ENCODE measurements at places on chromosomes 11 and 22. TPM values are rescaled to one million over a fixed set of nuclear protein-coding genes. Genes with fewer than 3 reads are reported as not detected.

DNA sequence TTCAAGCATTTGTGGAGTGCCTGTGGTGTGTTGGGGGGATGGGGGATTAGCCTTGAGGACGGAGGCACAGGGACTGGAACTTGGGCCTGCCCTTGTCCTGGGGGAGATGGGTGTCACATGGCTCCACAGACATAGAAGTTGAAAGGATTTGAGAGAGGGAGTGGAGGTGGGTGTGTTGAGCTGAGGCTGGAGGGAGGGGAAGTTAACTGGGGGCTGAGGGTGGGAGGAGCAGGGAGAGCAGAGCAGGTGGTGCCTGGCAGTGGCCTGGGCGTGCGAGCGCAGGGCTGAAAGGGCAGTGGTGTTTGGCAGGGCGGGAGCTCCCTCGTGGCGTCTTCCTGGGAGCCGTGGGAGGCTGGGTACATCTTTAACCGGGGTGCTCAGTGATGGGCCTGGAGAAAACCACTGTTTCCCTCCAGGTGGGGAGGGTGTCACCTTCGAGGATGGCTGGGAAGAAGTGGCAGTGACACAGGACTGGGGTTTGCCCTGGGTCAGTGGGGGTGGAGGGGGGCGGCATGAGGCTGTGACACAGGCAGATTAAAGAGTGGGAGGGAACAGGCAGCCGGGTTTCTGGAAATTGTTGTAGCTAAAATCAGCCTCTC, 45.5 kb downstream of the AP2A2 start:
- H3K36me3 ChIP-seq, result peaks cover 7% of the 10 kb centered on the region
- H3K4me1 ChIP-seq, result peaks cover 27% of the 10 kb centered on the region
- H3K4me3 ChIP-seq, result no peak overlapping the region
- H3K27me3 ChIP-seq, result no peaks in the 10 kb centered on the region
- H3K27ac ChIP-seq, result peak overlapping the region; percentile 68
- DNase-seq, result no peak

MS4A12 gene
- total RNA-seq, result not detected

DNA sequence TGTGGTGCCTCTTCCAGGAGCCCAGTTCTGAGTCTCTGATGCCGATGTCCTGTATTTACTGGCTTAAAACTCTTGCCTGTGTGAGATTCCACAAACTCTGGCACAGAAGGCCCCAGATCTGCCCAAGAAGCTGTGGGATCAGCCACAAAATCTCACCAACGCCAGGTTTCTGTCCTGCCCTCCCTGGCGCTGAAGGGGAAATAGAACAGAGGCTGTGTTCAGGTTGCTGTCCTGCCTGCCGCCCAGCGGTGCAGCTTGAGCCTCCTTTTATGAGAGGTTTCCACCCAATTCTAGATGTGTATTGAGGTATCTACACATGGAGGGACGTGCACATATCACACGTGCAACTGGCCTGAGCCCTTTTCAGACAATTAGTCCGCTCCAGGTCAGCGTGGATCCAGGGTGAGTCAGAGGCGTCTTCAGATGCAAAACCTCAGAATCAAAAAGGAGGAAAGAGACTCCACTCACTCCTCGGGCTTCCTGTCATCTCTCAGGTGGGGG, 2.2 kb downstream of the TMEM80 start:
- H3K27me3 ChIP-seq, result no peaks in the 10 kb centered on the region
- H3K4me1 ChIP-seq, result peaks cover 35% of the 10 kb centered on the region
- H3K4me3 ChIP-seq, result peak overlapping the region; percentile 6
- peaks cover 8% of the 10 kb centered on the region for H3K36me3 ChIP-seq
- DNase-seq, result no peak
- peak overlapping the region; percentile 92 for H3K27ac ChIP-seq

RDX gene
- 35.6 TPM for total RNA-seq

DNA sequence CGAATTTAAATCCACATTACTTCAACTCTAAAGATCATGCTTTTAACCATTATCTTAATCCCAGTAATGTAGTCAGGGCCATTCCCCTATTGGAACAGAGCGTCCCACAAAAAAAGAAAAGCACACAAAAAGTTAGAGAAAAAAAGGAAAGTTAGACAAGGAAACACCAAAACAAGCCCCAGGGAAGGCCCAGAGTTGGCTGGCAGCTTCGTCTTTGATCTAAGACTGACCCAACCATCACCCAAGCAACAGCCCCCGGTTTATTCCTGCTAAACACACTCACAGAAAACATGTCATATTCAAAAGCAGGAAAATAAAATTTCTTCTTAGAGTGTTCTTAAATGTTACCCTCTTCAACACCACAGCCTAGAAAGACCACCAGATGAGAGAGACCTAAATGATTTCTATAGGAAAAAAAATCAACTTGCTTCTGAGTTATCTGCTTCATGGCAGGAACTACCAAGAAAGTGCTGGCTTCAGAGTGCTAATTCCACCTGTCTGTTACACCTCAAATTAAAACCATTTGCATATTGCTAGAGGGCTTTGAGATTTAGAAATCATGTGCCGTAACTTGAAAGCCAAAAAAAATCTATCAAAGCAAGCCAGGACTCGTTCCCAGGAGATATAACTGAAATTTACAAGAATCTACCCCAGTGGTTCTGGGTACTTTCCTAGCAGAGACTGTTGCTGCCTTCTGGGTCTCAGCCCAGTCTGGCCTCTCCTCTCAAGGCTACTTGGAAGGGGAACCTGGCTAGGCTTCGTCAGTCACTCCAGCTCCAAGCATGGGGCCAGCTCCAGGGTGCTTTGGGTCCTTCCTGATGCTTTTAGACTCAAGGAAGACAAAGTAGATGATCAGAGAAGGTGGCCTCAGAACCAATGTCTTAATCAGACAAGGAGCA, 31.2 kb downstream of the POU2AF3 start:
- H3K27ac ChIP-seq, result no peak overlapping the region
- H3K4me1 ChIP-seq, result peaks cover 1% of the 10 kb centered on the region
- H3K36me3 ChIP-seq, result no peaks in the 10 kb centered on the region

GRCh38 chr11:132028380-132029240, 658.2 kb downstream of the NTM start:
- H3K4me1 ChIP-seq, result no peaks in the 10 kb centered on the region
- no peaks in the 10 kb centered on the region for H3K27me3 ChIP-seq
- no peaks in the 10 kb centered on the region for H3K36me3 ChIP-seq
- DNase-seq, result peak; percentile 2
- no peak overlapping the region for H3K27ac ChIP-seq

GRCh38 chr11:16154715-16155396, 201.5 kb downstream of the SOX6 start:
- DNase-seq, result no peak
- H3K4me1 ChIP-seq, result no peaks in the 10 kb centered on the region
- no peak overlapping the region for H3K4me3 ChIP-seq
- H3K27me3 ChIP-seq, result no peaks in the 10 kb centered on the region

DNA sequence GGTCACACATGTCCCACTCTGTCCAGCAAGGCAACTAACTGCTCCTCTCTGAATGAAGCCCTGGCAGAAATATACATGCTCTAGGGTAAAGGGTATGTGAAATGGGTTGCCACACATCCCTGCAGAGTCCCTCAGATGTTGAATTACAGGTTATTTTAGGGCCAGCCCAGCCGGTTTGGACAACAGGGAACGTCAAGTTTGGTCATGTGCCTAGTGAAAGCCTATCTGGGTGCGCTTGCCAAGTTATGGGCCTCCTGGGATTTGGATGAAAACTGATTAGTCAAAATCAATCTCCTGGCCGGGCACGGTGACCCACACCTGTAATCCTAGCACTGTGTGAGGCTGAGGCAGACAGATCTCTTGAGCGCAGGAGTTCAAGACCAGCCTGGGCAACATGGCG, 10.4 kb downstream of the AP1B1 start:
- DNase-seq, result no peak
- H3K36me3 ChIP-seq, result peaks cover 30% of the 10 kb centered on the region
- no peak overlapping the region for H3K4me3 ChIP-seq
- H3K4me1 ChIP-seq, result peaks cover 23% of the 10 kb centered on the region

GRCh38 chr11:83092488-83093384, 21.0 kb upstream of the RAB30 start:
- no peaks in the 10 kb centered on the region for H3K36me3 ChIP-seq
- no peak overlapping the region for H3K4me3 ChIP-seq
- no peak overlapping the region for H3K27ac ChIP-seq
- no peaks in the 10 kb centered on the region for H3K27me3 ChIP-seq
- DNase-seq, result no peak

GRCh38 chr11:86559311-86559945, 113.0 kb downstream of the ME3 start:
- H3K4me1 ChIP-seq, result peaks cover 2% of the 10 kb centered on the region
- no peaks in the 10 kb centered on the region for H3K27me3 ChIP-seq
- H3K36me3 ChIP-seq, result peaks cover 1% of the 10 kb centered on the region
- H3K4me3 ChIP-seq, result no peak overlapping the region

TRABD gene
- 77.8 TPM for total RNA-seq

- peak; percentile 46 for DNase-seq
- no peak overlapping the region for H3K4me3 ChIP-seq
- H3K27ac ChIP-seq, result no peak overlapping the region
- peaks cover 20% of the 10 kb centered on the region for H3K4me1 ChIP-seq
- H3K36me3 ChIP-seq, result peaks cover 20% of the 10 kb centered on the region
- H3K27me3 ChIP-seq, result no peaks in the 10 kb centered on the region
These were observed 100.2 kb upstream of the GAL start for GRCh38 chr11:68584097-68584496.

- peaks cover 9% of the 10 kb centered on the region for H3K27me3 ChIP-seq
- DNase-seq, result no peak
- H3K4me3 ChIP-seq, result peak overlapping the region; percentile 100
These were observed 2.2 kb downstream of the SLC3A2 start for GRCh38 chr11:62882788-62883501.

DNA sequence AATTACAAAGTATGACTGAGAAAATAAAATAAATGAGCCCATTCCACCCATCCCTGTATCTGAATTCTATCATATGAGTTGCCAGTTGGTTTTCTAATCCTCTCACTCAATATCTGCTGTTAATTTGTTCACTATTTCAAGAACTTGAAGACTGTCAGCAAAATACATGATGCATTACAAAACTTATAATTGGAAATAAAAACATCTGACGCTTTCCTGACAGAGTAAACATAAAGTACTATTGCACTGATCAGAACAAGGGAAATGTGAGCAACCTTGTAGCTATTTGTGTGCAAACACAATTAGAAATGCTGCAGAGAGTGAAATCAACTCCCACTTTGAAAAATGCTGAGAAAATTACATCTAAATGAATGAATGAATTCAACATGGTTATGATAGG, 97.1 kb downstream of the MPPED2 start:
- peaks cover 7% of the 10 kb centered on the region for H3K27me3 ChIP-seq
- DNase-seq, result no peak
- H3K36me3 ChIP-seq, result no peaks in the 10 kb centered on the region
- no peak overlapping the region for H3K27ac ChIP-seq
- H3K4me3 ChIP-seq, result no peak overlapping the region

- DNase-seq, result no peak
- peaks cover 9% of the 10 kb centered on the region for H3K4me1 ChIP-seq
- H3K36me3 ChIP-seq, result peaks cover 9% of the 10 kb centered on the region
- no peaks in the 10 kb centered on the region for H3K27me3 ChIP-seq
- no peak overlapping the region for H3K27ac ChIP-seq
These were observed 3.0 kb upstream of the RRP7A start for GRCh38 chr22:42522546-42522945.

GRCh38 chr11:16790486-16791190, 52.2 kb downstream of the C11orf58 start:
- H3K4me3 ChIP-seq, result no peak overlapping the region
- no peaks in the 10 kb centered on the region for H3K27me3 ChIP-seq
- no peaks in the 10 kb centered on the region for H3K36me3 ChIP-seq
- peaks cover 15% of the 10 kb centered on the region for H3K4me1 ChIP-seq
- no peak overlapping the region for H3K27ac ChIP-seq

- no peak for DNase-seq
- no peak overlapping the region for H3K4me3 ChIP-seq
- no peak overlapping the region for H3K27ac ChIP-seq
- H3K4me1 ChIP-seq, result no peaks in the 10 kb centered on the region
These were observed 356.0 kb upstream of the CADM1 start for GRCh38 chr11:115860246-115860645.

HYOU1 gene
- 125 TPM for total RNA-seq

GRCh38 chr11:69524991-69525411, 43.5 kb downstream of the LINC01488 start:
- H3K4me1 ChIP-seq, result no peaks in the 10 kb centered on the region
- no peaks in the 10 kb centered on the region for H3K36me3 ChIP-seq
- no peak overlapping the region for H3K27ac ChIP-seq
- peaks cover 9% of the 10 kb centered on the region for H3K27me3 ChIP-seq

GRCh38 chr11:20226933-20227332, 66.7 kb upstream of the DBX1 start:
- no peaks in the 10 kb centered on the region for H3K36me3 ChIP-seq
- DNase-seq, result no peak
- no peak overlapping the region for H3K27ac ChIP-seq
- no peak overlapping the region for H3K4me3 ChIP-seq
- H3K27me3 ChIP-seq, result peaks cover 12% of the 10 kb centered on the region

GRCh38 chr11:21068886-21069285, 399.5 kb downstream of the NELL1 start:
- H3K27me3 ChIP-seq, result no peaks in the 10 kb centered on the region
- no peaks in the 10 kb centered on the region for H3K36me3 ChIP-seq
- H3K4me3 ChIP-seq, result no peak overlapping the region
- no peak for DNase-seq
- no peaks in the 10 kb centered on the region for H3K4me1 ChIP-seq

NCF4 gene
- 2.5 TPM for total RNA-seq

C11orf21 gene
- total RNA-seq, result 2.5 TPM

All from activated naive CD8-positive, alpha-beta T cell treated with anti-CD3 and anti-CD28 coated beads for 36 hours (primary cell).